ENCODE measurements at places on chromosomes 2 and 18.

GRCh38 chr18:35348001-35348400 is 3.8 kb upstream of the ZNF24 start:
- DNase-seq: no peak

DNA sequence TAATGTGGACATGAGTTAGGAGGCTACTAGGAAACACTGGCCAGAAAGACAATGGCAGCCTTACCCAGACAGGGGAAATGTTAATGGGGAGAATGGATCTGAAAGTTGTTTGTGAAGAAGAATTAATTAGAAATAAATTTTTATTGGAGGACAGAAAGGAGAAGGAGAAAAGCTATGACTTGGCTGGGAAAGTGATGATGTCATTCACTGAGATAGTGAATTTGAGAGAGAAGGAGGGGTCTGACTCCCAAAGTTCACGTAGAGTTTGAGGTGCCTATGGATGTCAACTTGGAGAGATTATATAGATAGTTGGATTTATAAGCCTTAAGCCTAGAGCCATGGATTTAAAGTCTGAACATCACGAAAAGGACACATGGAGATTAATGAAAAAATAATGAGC is 144.6 kb upstream of the ZNF521 start:
- DNase-seq: no peak

DNA sequence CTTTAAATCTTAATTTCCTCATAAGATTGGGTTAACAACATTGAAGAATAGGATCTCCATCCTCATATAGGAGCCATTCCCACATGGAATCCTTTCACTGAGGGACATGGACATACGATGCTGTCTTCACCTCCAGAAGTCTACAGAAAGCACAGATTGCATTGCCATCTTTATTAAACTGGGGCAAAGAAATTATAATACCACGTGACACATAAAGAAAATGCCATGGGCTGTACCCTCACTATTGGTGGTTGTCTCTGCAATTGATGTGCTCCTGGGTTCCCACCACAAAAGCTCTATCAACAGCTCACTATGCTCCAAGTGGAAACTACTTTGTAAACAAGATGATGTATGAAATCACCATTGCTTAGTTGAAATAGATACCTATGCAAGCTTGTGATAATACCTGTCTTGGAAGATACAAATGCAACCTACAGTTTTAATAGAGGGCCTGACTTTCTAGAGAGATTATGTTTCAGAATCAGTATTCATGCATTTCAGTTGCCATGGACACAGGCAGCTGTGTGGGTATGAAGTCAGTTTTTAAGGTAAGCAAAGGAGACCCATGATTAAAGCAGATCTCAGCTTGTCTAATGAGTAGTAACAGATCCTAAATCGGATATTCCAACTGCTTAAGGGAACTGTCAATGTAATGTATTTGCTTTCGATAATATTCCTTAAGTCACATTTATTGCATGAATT is 337.0 kb downstream of the RAD51AP2 start:
- no peak for DNase-seq

DNA sequence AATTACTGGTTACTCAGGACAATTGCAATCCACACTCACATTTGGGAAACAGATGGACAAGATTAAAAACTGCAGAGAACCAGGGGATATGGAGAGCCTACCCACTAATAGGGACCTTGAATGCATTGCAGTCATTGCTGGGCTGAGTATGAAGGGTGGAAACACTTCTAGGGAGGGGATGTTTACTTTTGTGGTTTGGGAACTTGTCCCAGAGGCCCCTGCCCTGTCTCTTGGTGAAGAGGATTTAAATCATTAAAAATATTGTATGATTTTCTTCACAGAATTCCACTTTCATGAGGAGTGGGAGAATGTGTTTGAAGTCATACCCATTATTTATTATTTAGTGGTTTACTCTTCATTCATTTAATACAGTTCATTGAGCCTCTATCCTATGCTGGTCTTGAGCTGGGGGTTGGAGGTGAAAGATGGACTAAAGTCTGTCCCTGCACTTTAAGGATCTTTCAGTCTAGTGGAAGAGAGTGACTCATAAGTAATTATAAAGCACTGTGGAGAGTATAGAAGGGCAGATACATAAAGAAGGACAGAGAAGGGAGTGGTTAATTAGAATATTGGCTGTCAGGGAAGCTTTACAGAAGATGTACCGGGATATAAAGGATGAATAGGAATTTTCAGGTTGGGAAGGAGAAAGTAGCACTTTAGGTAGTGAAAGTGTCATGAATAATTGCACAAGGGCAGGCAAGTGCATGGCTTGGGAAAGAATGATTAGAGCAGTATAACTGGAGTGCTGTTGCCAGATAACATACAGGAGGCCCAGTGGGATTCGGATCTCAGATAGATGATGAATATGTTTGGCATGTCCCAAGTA is 313.4 kb downstream of the LPIN1 start:
- no peak for DNase-seq

- DNase-seq: no peak
Measured at GRCh38 chr2:10239561-10239967, 63.1 kb upstream of the HPCAL1 start.
